ENCODE measurements at places on chromosomes 2 and 18. TPM values are rescaled to one million over a fixed set of nuclear protein-coding genes. Genes with fewer than 3 reads are reported as not detected.

GULP1 gene
- total RNA-seq, result 34.4 TPM

PARD6G gene
- 0.46 TPM for total RNA-seq

ST3GAL5 gene
- total RNA-seq, result 15.6 TPM

APOB gene
- not detected for total RNA-seq

DNA sequence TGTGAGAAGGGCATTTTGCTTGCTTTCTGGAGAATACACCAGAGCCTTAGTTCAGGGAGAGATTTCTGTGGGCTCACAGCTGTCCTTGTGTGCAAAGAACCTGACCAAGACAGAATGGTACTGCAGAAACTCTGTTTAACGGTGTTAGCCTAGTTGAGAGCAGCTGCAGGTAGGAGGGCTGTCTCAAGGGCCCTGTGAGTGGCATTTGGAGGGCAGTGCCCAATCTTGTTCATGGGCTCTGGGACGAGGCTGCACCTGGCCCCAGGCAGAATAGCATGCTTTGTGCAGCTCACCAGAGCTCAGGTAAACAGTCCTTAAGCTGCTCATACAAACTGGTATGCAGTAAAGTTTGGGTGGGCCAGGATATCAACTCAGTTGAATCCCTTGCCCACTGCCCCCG is 16.9 kb upstream of the RGPD4 start:
- no peak overlapping the region for H3K4me3 ChIP-seq
- no peak for DNase-seq
- no peak overlapping the region for H3K27ac ChIP-seq
- H3K4me1 ChIP-seq, result no peaks in the 10 kb centered on the region
- H3K27me3 ChIP-seq, result no peaks in the 10 kb centered on the region
- H3K36me3 ChIP-seq, result no peaks in the 10 kb centered on the region

DNA sequence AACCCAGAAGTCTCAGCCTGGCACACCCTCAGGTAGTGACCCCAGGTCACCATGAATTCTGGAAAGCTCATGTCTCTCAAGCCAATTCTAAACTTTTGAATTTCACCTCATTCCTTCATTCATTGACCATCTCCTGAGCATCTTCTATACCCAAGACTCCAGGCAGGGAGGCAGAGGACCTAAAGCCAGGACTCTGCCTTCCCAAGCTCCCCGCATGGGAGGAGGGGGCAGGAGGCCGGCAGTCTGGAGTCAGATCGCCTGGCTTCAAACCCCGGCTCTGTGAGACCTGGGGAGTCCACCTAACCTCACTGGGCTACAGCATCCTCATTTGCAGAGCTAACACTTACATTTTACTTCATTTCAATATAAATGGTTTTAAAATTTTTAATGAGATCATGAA is 59.0 kb downstream of the SMAD7 start:
- no peaks in the 10 kb centered on the region for H3K27me3 ChIP-seq
- no peak overlapping the region for H3K27ac ChIP-seq
- peaks cover 9% of the 10 kb centered on the region for H3K4me1 ChIP-seq
- H3K4me3 ChIP-seq, result no peak overlapping the region
- no peak for DNase-seq

DNA sequence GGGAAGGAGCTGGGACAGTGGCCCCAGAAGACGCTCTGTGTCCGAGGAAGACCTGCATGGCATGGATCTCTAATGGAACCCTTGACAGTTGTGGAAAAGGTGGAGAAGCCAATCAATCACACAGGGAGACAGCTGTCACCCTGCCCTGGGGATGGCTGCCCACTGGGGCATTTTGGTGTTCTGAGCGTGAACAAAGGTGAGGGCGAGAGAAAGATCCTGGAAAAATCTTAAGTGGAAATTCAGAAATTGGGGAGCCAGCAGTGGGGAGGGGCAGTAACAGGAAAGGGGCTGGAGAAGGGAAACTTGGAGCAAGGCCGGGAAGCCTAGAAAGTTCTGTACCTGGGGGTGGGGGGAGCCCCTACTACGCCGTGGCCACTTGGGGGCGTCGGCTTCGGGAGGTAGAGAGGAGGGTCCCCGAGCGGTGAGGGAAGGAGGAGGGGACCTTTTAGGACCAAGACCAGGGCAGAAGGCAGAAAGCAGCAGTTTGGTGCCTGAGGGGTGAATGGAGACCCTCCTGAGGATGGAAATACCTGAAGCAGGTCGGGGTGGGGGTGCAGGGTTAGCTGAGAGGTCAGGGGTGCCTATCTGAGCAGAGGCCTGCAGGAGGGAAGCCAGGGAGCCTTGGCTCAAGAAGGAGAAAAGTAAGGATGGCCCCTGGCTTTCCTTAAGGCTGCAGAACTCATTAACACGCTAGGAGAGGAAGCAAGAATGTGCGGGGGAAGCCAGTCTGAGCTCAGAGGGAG is 30.0 kb downstream of the NGEF start:
- no peak overlapping the region for H3K4me3 ChIP-seq
- H3K4me1 ChIP-seq, result peaks cover 28% of the 10 kb centered on the region
- no peak for DNase-seq
- peaks cover 14% of the 10 kb centered on the region for H3K27me3 ChIP-seq
- no peak overlapping the region for H3K27ac ChIP-seq

DNA sequence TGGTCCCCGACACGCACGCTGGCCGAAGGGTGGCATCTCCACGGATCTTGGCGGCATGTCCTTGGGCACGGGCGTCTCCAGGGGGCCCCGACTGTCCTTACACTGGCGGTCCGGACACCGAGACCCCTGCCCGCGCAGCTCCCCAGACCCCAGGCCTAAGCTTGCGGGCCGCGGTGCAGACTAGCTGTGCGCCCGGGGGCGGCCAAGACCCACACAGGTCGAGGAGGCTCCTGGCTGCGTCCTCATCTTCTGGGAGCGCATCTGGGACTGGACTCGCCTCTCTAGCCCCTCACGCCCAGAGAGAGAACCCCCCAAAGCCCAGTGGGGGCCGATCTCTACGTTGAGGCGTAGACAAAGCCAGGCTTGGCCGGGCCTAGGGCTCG is 475 bp upstream of the TWIST2 start:
- peaks cover 29% of the 10 kb centered on the region for H3K36me3 ChIP-seq
- 0 out of 2 replicates have a peak, but pooled peaks cover 2% of the 10 kb centered on the region for H3K27me3 ChIP-seq
- DNase-seq, result no peak
- peak overlapping the region; percentile 90 for H3K4me3 ChIP-seq
- peak overlapping the region; percentile 88 for H3K27ac ChIP-seq
- peaks cover 43% of the 10 kb centered on the region for H3K4me1 ChIP-seq

GRCh38 chr2:219723311-219723710 is 95.9 kb downstream of the SLC4A3 start:
- H3K36me3 ChIP-seq, result no peaks in the 10 kb centered on the region
- no peak overlapping the region for H3K27ac ChIP-seq
- H3K27me3 ChIP-seq, result peaks cover 3% of the 10 kb centered on the region
- DNase-seq, result no peak

GRCh38 chr2:57990118-57990725 is 56.4 kb upstream of the VRK2 start:
- DNase-seq, result no peak
- H3K36me3 ChIP-seq, result no peaks in the 10 kb centered on the region
- peaks cover 8% of the 10 kb centered on the region for H3K4me1 ChIP-seq
- H3K27ac ChIP-seq, result no peak overlapping the region
- peaks cover 4% of the 10 kb centered on the region for H3K27me3 ChIP-seq
- H3K4me3 ChIP-seq, result no peak overlapping the region

DNA sequence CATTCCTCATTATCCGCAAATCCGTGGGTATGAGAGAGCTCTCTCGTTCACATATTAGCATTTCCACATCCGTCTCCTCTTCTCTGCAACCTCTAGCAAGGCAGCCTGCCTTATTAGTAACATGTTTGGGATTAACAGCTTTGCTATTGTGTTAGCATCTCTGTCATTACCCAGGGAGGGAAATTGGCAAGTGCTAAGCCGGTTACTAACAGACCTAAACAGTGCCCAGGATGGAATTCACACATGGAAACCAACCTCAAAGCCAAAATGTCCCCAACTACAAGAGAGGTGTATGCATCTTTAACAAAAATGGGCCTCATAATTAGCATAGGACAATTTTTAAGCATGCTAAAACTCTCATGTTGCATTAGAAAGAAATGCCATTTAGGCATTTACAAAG is 309.0 kb upstream of the MEIS1 start:
- H3K27ac ChIP-seq, result no peak overlapping the region
- H3K4me3 ChIP-seq, result no peak overlapping the region
- H3K4me1 ChIP-seq, result no peaks in the 10 kb centered on the region
- DNase-seq, result no peak

DNA sequence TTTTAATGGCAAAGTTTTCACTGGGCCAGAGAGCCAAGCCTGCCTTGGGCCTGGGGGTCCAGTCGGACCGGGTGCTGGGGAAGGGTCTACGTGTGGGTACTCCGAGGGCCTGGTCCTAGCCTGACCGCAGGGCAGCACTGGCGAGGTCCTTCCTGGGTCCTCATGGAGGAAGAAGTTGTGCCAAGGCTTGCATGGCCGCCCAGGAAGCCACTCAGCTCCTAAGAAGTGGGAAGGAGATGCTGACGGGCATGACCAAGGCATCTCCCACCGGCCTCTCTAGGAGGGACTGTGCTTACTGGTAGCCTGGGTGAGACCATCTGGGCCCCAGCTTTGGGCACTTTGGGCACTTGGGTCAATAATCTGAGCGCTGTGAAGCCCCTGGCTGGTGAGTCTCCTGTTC is 22.6 kb downstream of the CIB4 start:
- H3K4me3 ChIP-seq, result no peak overlapping the region
- no peaks in the 10 kb centered on the region for H3K36me3 ChIP-seq
- peaks cover 55% of the 10 kb centered on the region for H3K27me3 ChIP-seq
- peaks cover under 1% of the 10 kb centered on the region for H3K4me1 ChIP-seq
- DNase-seq, result no peak
- H3K27ac ChIP-seq, result no peak overlapping the region

DNA sequence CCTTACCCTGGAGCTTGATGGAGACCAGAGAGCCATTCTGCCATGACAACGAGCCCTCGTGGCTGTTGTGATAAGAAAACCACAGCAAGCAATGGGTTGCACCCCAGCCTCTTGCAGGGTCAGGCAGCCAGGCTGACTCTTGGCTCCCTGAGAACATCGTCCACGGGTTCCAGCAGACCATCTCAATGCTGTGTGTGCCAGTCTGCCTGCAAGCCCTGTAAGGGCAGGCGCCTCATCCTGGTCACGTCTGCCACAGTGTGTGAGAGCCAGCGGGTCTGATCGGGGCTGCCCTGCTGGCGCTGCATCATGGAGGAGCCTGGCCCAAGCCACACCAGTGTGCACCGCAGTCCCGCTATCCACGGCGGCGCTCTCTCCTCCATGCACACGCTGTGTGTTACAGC is 71.0 kb upstream of the MGAT4A start:
- H3K36me3 ChIP-seq, result no peaks in the 10 kb centered on the region
- no peak overlapping the region for H3K4me3 ChIP-seq
- peaks cover 32% of the 10 kb centered on the region for H3K27me3 ChIP-seq

- no peaks in the 10 kb centered on the region for H3K4me1 ChIP-seq
- H3K36me3 ChIP-seq, result no peaks in the 10 kb centered on the region
- H3K27me3 ChIP-seq, result peaks cover 13% of the 10 kb centered on the region
- H3K27ac ChIP-seq, result no peak overlapping the region
- H3K4me3 ChIP-seq, result no peak overlapping the region
- DNase-seq, result peak; percentile 49
These were observed 85.1 kb upstream of the ACAA2 start for GRCh38 chr18:49898421-49898820.

GRCh38 chr2:203237346-203238238 is 1.2 kb upstream of the CYP20A1 start:
- peaks cover 16% of the 10 kb centered on the region for H3K4me1 ChIP-seq
- peak overlapping the region; percentile 61 for H3K27ac ChIP-seq
- peaks cover 30% of the 10 kb centered on the region for H3K36me3 ChIP-seq
- no peak for DNase-seq
- H3K4me3 ChIP-seq, result peak overlapping the region; percentile 97
- peaks cover 2% of the 10 kb centered on the region for H3K27me3 ChIP-seq

DNA sequence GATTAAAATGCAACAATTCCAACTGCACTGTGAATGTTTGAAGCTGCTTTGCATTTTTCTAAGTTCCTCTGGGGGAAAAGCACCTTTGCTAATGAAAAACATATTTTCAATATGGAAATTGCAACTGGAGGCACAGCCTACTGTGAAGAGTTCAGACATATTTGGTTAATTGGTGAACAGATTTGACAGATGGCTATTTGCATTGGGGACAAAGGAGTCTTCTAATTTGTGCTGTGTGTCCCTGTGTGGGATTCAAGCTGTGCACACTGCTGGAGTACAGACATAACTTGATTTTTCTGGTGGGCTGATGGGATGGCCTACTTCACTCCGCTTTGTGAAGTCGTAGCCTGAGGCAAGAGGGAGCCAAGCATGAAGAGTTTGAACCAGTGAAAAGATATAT is 40.7 kb upstream of the ARHGAP25 start:
- H3K27me3 ChIP-seq, result peaks cover 35% of the 10 kb centered on the region
- H3K36me3 ChIP-seq, result no peaks in the 10 kb centered on the region
- DNase-seq, result no peak
- no peaks in the 10 kb centered on the region for H3K4me1 ChIP-seq

DNA sequence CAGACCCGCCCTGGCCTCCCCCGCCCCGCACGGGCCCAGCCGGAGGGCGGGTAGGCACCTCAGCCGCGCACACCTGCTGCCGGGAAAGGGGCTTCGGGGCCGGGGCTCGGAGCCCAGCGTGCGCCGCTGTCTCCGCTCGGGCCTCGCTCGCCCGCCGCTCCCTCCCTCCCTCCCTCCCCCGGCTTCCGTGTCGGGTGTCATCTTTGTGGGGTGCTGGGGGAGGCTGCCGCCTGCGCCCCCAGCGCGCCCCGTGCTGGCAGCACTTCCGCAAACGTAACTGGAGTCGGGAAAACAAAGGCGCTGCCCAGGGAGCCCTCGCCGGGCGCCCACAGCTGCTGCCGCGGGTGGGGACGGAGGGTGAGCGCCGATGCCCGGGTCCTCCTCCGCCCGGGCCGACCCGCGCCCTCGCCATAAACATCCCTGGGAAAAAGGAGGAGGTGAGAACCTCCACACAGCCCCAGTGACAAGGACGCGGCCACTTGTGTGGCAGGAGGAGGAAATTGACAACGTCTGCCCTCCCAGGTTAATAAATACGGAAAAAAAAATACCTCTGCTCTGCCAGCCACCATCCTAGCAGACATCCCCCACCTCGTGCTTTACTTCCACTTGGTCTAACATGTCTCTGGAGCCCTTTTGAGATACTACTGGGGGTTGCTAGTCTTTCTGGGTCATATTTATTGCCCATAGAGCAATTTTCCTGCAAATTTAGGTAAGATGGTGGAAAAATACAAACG is 550 bp downstream of the MFSD6 start:
- DNase-seq, result no peak
- peaks cover 6% of the 10 kb centered on the region for H3K4me1 ChIP-seq
- H3K27me3 ChIP-seq, result peaks cover 4% of the 10 kb centered on the region
- H3K36me3 ChIP-seq, result no peaks in the 10 kb centered on the region

- peaks cover 4% of the 10 kb centered on the region for H3K36me3 ChIP-seq
- H3K4me3 ChIP-seq, result no peak overlapping the region
- peaks cover 37% of the 10 kb centered on the region for H3K4me1 ChIP-seq
- DNase-seq, result no peak
- peaks cover 18% of the 10 kb centered on the region for H3K27me3 ChIP-seq
These were observed 86.0 kb downstream of the ZBTB7C start for GRCh38 chr18:48323151-48323550.

DNA sequence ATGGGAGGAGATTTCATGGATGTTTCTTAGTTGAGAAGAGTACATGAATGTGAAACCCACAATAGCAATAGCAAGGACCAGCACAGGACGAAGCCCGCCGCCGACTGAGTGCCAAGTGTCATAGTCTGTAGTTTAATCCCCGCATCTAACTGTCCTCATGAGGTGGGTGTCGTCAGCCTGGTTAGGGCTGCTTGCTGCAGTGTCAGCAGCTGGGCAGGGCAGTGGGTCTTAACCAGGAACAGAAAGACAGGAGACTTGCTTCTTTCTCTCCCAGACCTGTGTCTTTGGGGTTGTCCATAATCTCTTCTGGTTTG is 146.6 kb downstream of the VAPA start:
- H3K36me3 ChIP-seq, result no peaks in the 10 kb centered on the region
- no peak overlapping the region for H3K27ac ChIP-seq
- no peaks in the 10 kb centered on the region for H3K27me3 ChIP-seq

Measured in HFFc6 (cell line).